ENCODE measurements at places on chromosomes 12 and 14. TPM values are rescaled to one million over a fixed set of nuclear protein-coding genes. Genes with fewer than 3 reads are reported as not detected.

SLC8A3 gene
- 0.04 TPM for polyA plus RNA-seq

- DNase-seq: no peak
- H3K4me3 ChIP-seq: no peak overlapping the region
- H3K27me3 ChIP-seq: no peaks in the 10 kb centered on the region
- no peaks in the 10 kb centered on the region for H3K4me1 ChIP-seq
- no peak overlapping the region for H3K27ac ChIP-seq
These were observed 711.4 kb downstream of the FSCB start for GRCh38 chr14:43795600-43796228.

GRCh38 chr12:5807090-5807414 is 138.0 kb downstream of the ANO2 start:
- no peaks in the 10 kb centered on the region for H3K36me3 ChIP-seq
- H3K27ac ChIP-seq: no peak overlapping the region
- no peaks in the 10 kb centered on the region for H3K4me1 ChIP-seq
- no peaks in the 10 kb centered on the region for H3K27me3 ChIP-seq
- H3K4me3 ChIP-seq: no peak overlapping the region
- no peak for DNase-seq

DNA sequence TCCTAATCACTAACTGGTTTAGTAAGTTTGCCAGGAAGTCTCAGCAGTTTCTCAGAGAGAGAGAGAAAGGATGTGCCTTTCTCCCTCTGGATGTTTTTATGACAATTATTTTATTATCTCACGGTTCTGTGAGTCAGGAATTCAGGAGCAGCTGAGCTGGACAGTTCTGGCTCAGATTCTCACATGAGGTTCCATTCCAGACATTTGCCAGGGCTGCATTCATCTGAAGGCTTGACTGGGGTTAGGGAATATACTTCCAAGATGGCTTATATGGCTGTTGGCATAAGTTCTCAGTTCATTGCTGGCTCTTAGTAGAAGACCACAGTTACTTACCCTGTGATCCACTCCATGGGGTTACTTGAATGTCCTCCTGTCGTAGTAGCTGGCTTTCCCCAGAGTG is 101.2 kb upstream of the ATF7IP start:
- no peaks in the 10 kb centered on the region for H3K27me3 ChIP-seq
- DNase-seq: no peak
- H3K27ac ChIP-seq: no peak overlapping the region
- no peak overlapping the region for H3K4me3 ChIP-seq

GRCh38 chr12:92425165-92425564 is 277.6 kb upstream of the PLEKHG7 start:
- no peak overlapping the region for H3K27ac ChIP-seq
- DNase-seq: no peak
- no peak overlapping the region for H3K4me3 ChIP-seq
- H3K27me3 ChIP-seq: no peaks in the 10 kb centered on the region

CHURC1 gene
- 64.6 TPM for polyA plus RNA-seq

GRCh38 chr14:37311252-37311651 is 113.5 kb downstream of the MIPOL1 start:
- no peak overlapping the region for H3K27ac ChIP-seq
- no peak for DNase-seq
- no peaks in the 10 kb centered on the region for H3K27me3 ChIP-seq
- H3K4me3 ChIP-seq: no peak overlapping the region
- H3K36me3 ChIP-seq: no peaks in the 10 kb centered on the region

IQSEC3 gene
- polyA plus RNA-seq: 0.88 TPM

GRCh38 chr14:90553921-90554336 is 157.1 kb downstream of the CALM1 start:
- no peak for DNase-seq
- peaks cover 6% of the 10 kb centered on the region for H3K4me1 ChIP-seq

PLD4 gene
- 0.48 TPM for polyA plus RNA-seq

DNA sequence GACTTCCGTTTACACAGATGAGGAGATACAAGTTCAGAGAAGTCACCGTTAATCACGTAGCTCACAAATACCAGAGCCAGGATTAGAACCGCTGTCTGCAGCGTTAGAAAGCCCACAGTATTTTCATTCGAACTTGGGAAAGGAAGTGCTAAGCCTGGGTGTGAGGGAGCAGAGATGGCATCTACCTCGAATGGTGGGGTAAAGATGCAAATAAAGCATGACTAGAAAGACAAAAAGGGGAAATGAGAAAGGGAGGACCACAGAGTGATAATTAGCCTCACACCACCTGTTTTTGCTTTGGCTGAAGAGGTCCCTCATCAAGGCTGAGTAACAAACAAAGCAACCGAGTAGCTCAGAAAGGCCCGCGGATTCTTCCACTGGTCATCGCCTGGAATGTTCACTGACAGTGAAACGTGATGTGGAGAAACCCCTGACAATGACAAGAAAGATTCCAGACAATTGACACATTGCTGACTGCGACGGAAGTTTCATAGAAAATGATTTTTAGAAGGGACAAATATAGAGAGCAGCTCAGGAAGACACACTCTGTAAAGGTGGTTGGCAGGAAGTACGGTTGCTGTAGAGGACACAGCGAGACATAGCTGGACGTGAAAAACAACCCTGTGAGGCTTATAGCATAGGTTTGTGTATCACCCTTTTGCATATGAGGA is 31.5 kb upstream of the BHLHE41 start:
- no peak for DNase-seq
- H3K27ac ChIP-seq: no peak overlapping the region
- H3K36me3 ChIP-seq: no peaks in the 10 kb centered on the region
- peaks cover 7% of the 10 kb centered on the region for H3K4me1 ChIP-seq

DNA sequence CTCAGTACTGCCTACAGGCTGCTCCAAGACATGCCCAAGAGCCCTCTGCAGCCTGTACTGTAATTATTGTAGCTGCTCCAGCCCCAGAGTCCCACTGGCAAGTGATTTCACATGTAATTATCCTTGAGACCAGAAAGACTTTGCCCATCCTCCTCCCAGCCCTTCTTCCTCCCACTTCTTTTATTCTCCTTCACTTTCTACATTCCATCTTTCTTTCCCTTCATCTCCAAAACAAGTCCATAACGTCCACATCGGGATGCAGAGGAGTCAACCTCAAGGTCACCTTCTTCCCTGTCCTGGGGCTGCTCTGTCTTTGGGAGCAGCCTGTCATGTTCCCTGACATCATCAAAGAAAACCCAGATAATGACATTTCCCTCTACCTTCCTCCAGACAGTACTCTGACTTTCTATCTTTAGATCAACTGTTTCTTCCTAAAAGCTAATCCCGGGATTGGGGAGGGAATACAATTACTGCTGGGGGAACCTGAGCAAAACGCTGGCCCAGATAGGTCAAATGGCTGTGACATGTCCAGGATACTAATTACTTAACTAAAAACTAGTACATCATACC is 39.1 kb downstream of the SLC8A3 start:
- no peaks in the 10 kb centered on the region for H3K27me3 ChIP-seq
- H3K4me1 ChIP-seq: no peaks in the 10 kb centered on the region
- DNase-seq: no peak
- no peak overlapping the region for H3K4me3 ChIP-seq
- H3K36me3 ChIP-seq: no peaks in the 10 kb centered on the region
- no peak overlapping the region for H3K27ac ChIP-seq

- peaks cover 4% of the 10 kb centered on the region for H3K4me1 ChIP-seq
- H3K27ac ChIP-seq: no peak overlapping the region
- no peak for DNase-seq
- H3K27me3 ChIP-seq: no peaks in the 10 kb centered on the region
- no peak overlapping the region for H3K4me3 ChIP-seq
- no peaks in the 10 kb centered on the region for H3K36me3 ChIP-seq
These were observed 3.7 kb upstream of the SELPLG start for GRCh38 chr12:108637222-108637971.

MAP3K9 gene
- polyA plus RNA-seq: 1.6 TPM

SETD1B gene
- polyA plus RNA-seq: 6.2 TPM

GRCh38 chr12:9757433-9758025 is 3.2 kb downstream of the CD69 start:
- no peaks in the 10 kb centered on the region for H3K4me1 ChIP-seq
- no peak overlapping the region for H3K4me3 ChIP-seq
- no peaks in the 10 kb centered on the region for H3K27me3 ChIP-seq
- no peaks in the 10 kb centered on the region for H3K36me3 ChIP-seq
- DNase-seq: no peak

- H3K4me1 ChIP-seq: no peaks in the 10 kb centered on the region
- H3K27me3 ChIP-seq: no peaks in the 10 kb centered on the region
- no peak for DNase-seq
- no peak overlapping the region for H3K4me3 ChIP-seq
These were observed 95.4 kb upstream of the ANO4 start for GRCh38 chr12:100699209-100699608.

DNA sequence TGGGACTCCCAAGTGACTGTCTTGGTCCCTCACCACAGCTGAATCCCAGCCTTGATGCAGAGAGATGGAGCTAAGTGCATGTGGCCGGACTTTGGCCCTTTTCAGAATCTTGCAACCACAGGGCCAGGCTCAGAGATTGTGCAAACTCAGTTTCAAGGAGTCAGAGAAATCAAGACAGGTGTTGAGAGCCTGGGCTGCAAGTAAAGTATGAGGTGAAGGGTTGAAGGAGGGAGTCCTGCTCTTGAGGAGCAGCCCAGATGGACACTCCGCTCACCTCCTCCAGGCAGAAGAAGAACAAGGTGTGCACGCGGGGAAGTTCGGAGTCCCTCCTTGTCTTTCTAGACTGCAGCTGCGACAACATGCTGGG is 6.3 kb upstream of the BMP4 start:
- H3K36me3 ChIP-seq: no peaks in the 10 kb centered on the region
- peaks cover 4% of the 10 kb centered on the region for H3K4me1 ChIP-seq
- no peaks in the 10 kb centered on the region for H3K27me3 ChIP-seq
- DNase-seq: no peak
- H3K4me3 ChIP-seq: no peak overlapping the region

GRCh38 chr14:24630872-24631477 is 3.0 kb downstream of the GZMB start:
- H3K27me3 ChIP-seq: no peaks in the 10 kb centered on the region
- DNase-seq: no peak
- H3K36me3 ChIP-seq: no peaks in the 10 kb centered on the region

HAL gene
- 1.8 TPM for polyA plus RNA-seq

DNA sequence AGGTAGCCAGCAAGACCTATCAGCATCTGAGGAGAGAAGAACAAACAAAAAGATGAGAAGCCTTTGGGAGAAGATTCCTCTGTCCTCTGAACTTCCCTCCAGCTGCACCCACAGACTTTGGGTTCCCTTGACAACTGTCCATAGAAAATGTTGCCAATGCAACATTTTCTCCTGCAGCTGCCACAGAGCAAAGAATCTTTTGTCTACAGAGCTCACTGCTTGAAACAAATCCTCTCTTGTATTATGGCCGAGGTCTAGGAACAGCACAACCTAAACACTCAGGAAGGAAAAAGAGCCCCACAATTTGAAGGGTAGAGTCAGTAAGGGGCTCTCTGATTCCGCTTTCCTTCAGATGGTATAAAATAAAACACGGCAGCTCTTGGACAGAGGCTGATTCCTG is 14.3 kb downstream of the POMT2 start:
- no peak overlapping the region for H3K4me3 ChIP-seq
- no peak overlapping the region for H3K27ac ChIP-seq

DNA sequence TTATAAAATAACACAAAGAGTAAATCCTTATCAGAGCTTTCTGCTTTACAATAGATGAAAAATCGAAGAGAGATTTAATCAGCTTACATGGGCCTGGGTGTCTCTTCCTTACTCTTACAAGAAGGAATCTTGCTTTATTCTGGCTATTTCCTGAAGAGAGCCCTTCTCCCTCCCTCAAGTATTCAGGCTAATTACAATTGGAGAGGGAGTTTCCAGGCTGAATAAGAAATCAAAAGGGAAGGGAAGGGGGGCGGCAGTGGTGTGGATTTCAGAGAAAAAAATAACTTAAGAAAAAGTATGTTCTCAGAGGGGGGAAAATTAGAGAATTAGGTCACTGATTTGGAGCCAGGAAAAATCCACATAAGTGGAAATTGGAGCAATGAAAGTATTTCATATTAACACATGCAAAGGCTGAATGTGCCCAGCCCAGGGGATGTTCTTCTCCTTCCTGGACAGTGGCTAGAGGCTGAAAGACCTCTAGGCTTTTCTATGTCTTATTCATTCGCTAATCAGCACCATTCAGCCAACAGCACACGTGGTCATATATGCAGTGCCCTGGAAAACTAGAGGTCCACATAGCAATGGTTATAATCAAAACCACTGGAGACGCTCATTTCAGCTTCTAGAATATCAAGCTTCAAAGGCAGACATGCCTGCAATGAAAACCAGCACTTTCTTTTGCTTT is 158.9 kb upstream of the BTG1 start:
- H3K27ac ChIP-seq: no peak overlapping the region
- H3K4me3 ChIP-seq: no peak overlapping the region
- H3K27me3 ChIP-seq: no peaks in the 10 kb centered on the region
- no peak for DNase-seq
- no peaks in the 10 kb centered on the region for H3K36me3 ChIP-seq

DNA sequence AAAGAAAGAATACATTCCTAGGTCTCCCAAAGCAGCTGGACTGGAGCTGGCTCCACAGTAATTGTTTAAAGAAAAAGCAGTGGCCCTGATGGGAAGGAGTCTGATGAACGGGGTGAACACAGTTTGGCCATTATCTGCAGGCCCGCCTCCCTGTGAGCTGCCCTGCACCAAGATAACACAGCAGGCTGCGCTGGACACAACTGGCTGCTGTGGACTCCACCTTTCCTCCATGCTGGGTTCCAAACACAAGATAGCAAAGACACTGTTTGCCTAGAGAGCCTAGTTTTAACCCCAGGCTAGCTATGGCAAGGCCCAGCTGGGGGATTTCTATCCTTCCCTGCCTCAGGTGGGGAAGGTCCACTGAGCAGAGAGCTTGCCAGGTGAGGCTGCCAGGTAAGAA is 34.6 kb downstream of the ZFP36L1 start:
- no peak overlapping the region for H3K4me3 ChIP-seq
- H3K27me3 ChIP-seq: no peaks in the 10 kb centered on the region
- H3K4me1 ChIP-seq: peaks cover 37% of the 10 kb centered on the region
- H3K27ac ChIP-seq: no peak overlapping the region
- no peaks in the 10 kb centered on the region for H3K36me3 ChIP-seq

- no peaks in the 10 kb centered on the region for H3K36me3 ChIP-seq
- H3K27ac ChIP-seq: no peak overlapping the region
- peaks cover 7% of the 10 kb centered on the region for H3K4me1 ChIP-seq
- no peak overlapping the region for H3K4me3 ChIP-seq
These were observed 4.8 kb downstream of the TXNDC16 start for GRCh38 chr14:52547526-52547925.

DNA sequence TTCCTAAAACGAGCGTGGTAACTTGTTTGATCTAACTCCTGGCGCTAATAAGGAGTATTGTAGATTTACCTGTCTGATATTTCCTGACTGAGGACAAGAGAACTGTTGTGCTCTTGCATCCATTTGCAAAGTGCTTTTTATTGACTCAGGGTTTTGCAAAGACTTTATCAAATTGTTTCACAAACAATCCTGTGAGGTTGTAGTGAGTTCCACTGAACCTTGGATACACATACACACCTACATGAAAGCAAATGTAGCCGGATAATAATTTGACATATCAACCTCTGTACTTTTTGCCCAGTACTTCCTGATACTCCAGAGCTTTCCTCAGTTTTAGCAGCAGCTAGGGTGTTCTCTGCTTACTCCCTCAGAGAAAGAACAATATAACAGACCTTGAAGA is 6.7 kb upstream of the PTGER2 start:
- peaks cover 7% of the 10 kb centered on the region for H3K4me1 ChIP-seq
- no peaks in the 10 kb centered on the region for H3K36me3 ChIP-seq
- no peak overlapping the region for H3K4me3 ChIP-seq
- H3K27ac ChIP-seq: no peak overlapping the region
- no peak for DNase-seq
- H3K27me3 ChIP-seq: no peaks in the 10 kb centered on the region

PTPRB gene
- polyA plus RNA-seq: 17.3 TPM

SDR9C7 gene
- polyA plus RNA-seq: 0.07 TPM

GRCh38 chr12:6608592-6609281 is 1.6 kb upstream of the CHD4 start:
- H3K4me1 ChIP-seq: peaks cover 21% of the 10 kb centered on the region
- H3K4me3 ChIP-seq: no peak overlapping the region
- H3K27me3 ChIP-seq: no peaks in the 10 kb centered on the region
